ENCODE measurements at places on chromosomes 5 and 9.
A peak's percentile ranks its signal among the peaks of the same experiment; 100 is the strongest.

GRCh38 chr9:127742435-127743088 is 7.5 kb upstream of the TOR2A start:
- DNase-seq, result no peak

- no peak for DNase-seq
Measured at GRCh38 chr5:5126444-5126843, 13.7 kb upstream of the ADAMTS16 start.

- DNase-seq, result no peak
Measured at GRCh38 chr5:135710045-135710675, 124.3 kb upstream of the SLC25A48 start.

- no peak for DNase-seq
Measured at GRCh38 chr5:65305913-65306312, 175.8 kb downstream of the ADAMTS6 start.

DNA sequence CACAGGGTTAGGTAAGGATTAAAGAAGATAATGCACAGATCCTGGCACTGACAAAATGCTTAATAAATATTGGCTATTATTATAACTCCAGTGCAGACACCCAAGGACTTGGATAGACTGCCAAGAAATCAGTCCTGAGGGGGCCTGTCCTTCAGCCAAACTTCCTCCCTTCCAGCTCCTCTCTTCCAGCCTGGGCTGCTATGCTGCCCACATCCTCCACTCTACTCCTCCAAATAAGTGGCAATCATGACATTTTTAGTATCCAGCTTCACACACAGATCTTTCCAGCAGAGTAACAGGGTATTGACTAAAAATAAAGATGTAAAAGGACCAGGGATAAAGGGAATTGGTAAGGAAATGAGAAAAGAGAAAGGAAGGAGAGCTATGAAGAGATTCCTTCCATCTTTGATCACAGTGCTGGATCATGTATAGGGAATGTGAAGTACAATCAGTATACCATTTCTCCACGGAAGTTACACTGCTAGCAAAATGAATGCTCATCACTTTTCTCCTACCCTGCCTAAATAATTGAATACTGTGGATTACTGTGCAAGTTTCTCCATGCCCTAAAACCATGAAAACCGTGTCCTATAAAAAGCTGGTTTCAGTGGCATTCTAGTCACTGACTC is 136.0 kb upstream of the OSMR start:
- DNase-seq, result no peak

GRCh38 chr5:121273833-121274433 is 577.7 kb upstream of the FTMT start:
- DNase-seq, result peak; percentile 37

GRCh38 chr9:69204326-69204725 is 30.2 kb downstream of the TJP2 start:
- DNase-seq, result no peak

Measured in glomerular endothelial cell (primary cell).